ENCODE measurements at places on chromosomes 3 and 15.

GRCh38 chr15:97168704-97169475 lies 791.6 kb upstream of the ARRDC4 start:
- DNase-seq, result peak; percentile 76

- DNase-seq, result no peak
Observed at GRCh38 chr3:169278667-169279066, 384.8 kb downstream of the MECOM start.

GRCh38 chr3:181363231-181363630 lies 348.5 kb upstream of the SOX2 start:
- DNase-seq, result no peak

DNA sequence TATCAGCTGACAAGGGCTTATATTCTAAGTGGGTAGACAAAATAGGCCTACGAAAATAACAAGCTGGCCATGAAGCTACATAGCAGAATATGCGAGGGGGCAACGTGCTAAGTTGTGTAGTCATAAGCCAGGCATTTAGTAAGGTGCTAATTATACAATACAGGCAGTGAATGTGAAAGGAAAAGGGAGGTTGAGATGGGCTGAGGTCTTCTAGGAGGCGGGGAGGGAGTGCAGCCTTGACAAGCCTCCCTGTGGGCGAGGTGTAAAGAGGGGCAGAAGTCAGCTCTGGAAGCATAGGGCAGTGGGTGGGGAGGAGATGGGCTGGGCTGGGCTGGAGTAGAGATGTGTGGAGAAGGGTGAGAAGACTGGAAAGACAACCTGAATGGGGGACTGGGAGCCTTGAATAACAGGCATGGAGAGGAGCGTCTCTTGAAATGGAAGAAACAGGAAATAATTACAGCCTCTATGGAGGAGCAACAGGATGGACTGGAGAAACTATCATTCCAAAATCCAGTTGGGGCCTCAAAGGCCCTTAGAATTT lies 1.2 kb downstream of the TIGIT start:
- DNase-seq, result no peak

GRCh38 chr15:29676961-29677402 lies 145.3 kb downstream of the TJP1 start:
- DNase-seq, result no peak

DNA sequence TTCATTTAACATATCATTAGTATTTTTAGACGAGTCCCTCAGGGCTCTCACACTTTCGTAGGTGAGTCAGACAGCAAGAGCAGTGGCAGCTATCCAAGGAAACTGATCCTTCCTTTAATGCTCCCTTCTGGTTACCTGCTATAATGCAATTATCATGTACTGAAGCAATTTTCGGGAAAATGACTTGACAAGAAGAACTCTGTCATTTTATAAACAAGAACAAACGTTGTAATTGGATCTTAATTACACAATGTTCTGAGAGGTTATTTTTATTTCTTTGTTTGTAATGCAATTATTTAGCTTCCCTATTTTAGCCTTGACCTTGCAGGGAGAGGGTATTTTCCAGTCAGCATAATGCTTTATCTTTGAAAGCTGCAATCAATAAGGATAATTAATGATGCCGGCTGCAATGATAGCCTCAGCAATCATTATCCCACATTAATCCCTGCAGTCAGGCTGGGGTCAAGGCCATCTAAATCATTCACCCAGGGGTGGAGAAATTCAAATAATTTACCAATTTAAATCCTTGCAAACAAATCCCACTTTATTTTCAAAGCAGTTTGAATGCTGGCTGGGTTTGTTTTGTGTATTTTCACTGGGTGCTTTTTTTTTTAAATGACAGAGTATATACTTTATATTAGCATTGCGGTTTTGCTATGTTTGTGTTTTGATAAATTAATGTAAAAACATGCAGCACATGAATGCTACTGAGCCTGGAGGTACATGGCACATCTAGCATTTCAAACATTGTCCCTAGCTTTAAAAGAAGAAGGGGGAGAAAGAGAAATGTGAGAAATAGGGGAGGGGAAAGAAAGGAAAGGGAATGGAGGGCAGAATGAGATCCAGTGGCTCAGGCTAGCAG lies 249.9 kb downstream of the SHOX2 start:
- peak; percentile 15 for DNase-seq

- DNase-seq, result no peak
Observed at GRCh38 chr3:55159711-55160110, 231.9 kb upstream of the LRTM1 start.

DNA sequence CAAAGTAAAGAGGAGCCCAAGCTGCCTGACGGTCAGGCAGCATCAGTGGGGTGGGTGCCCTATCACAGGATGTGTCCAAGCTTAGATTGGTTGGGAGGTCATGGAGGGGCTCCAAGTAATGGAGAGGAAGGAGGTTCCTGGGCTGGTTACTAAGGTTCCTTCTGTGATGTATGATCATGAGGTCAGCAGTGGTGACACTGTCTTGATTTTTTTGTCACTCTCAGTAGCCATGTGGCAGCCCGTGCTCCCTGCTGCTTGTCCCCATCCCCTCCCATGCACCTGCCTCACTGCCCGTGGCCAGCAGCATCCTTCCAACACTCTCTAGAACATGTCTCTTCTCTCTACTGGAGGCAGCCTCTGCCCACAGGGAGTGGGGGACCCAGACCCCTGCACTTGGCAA lies 261.7 kb downstream of the TLE3 start:
- DNase-seq, result no peak

DNA sequence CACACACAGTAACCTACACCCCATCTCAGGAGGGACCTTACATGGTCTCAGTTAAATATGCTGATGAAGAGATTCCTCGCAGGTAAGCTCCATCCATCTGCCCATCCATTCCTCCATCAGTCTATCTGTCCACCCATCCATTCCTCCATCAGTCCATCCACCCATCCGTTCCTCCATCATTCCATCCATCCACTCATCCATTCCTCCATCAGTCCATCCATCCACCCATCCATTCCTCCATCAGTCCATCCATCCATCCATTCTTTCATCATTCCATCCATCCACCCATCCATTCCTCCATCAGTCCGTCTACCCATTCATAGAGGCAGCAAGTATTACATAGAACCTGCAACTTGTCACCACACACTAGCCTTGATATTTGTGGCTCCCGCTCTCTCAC lies 77.9 kb downstream of the DNASE1L3 start:
- no peak for DNase-seq

- no peak for DNase-seq
Observed at GRCh38 chr3:184737641-184738505, 26.0 kb upstream of the MAGEF1 start.

All from NCI-H1092 (cell line).